ENCODE measurements at places on chromosomes 7 and 10.

GRCh38 chr10:18217577-18217976 lies 77.4 kb downstream of the CACNB2 start:
- no peak for DNase-seq

DNA sequence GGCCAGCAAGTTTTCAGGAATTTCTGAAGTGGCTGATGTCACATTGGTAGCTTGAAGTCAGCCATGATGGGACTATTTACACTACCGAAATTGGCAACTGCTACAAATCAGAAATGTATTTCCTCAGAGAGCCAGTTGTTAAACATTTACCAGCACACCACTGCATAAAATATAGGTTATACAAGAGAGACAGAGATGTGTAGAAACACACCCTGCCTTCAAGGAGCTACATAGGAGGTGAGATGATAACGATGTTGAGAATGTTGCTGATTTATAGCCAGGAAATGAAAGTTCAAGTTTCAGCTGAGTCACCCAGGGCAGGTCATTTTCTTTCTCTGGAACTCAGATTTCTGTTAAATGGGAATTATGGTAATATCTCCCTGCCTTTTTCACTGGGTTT lies 46.0 kb upstream of the TCF7L2 start:
- DNase-seq = no peak

GRCh38 chr7:70257921-70258320 lies 659.6 kb downstream of the AUTS2 start:
- no peak for DNase-seq

- DNase-seq = no peak
These were observed 64.7 kb downstream of the HIPK2 start for GRCh38 chr7:139713061-139713460.

DNA sequence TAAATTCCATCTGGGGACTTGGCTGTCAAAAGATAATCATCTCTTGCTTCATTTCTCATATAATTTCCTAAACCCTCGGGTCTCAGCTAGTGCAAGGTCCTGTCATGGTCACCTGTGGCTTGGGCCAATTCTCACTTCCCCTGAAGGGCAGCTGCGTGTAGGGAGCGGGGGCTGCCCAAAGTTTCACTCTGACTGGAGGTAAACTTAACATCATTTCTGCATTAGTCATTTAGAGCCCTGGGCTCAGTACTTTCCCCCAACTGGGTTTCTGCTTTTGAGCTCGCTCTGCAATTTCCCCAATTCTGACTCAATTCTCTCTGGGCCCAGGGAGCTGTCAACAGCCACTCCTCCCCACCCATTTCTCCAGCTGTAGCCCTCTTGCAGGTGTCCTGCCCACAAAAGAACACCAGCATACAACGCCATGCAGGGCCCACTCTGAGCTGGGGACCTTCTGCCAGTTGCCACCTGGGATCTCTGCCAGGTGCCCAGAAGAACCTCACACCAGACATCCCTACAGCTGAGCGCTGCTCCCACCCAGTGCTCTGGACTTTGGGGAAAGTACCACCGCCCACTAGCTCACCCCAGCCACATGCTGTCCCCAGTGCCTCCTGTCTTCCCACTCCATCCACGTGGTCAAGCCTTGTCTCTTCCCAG lies 37.9 kb downstream of the VOPP1 start:
- peak; percentile 55 for DNase-seq

DNA sequence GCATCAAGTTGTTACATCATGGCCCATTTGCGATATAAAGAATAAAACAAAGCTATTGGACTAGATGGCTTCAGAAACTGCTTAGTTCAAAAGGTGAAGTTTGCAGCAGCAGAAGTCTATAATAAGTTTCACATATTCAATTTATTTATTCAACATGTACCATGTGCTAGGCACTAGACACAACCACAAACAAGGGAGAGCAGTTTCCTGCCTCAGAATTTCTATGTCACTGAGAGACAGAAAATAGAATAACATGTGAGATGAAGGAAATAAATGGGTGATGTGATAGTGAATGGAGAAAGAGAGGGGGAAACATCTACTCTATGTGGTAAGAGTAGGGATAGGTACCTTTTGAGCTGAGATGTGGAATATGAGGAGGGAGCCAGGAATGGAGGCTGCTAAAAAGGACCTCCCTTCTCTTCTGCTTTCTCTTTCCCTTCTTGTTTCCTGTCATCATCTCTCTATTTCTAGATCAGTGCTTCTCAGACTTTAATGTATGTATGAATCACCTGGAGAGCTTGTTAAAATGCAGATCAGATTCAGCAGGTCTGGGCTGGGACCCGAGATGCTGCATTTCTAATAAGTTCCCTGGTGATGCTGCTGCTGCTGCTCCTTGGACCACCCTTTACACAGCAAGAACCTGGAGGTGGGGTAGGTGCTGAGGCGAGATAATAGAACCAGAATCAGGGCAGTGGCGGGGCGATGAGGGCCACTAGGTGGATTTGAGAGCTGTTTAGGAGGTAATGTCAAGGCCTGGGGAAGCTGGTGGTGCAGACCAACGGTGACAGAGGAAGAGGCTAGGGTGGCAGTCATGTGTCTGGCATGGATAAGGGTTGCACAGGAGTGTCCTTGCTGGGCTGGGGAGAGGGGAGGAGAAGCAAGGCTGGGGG lies 13.7 kb upstream of the INMT start:
- no peak for DNase-seq

- DNase-seq = no peak
These were observed 57.5 kb upstream of the CHST15 start for GRCh38 chr10:124150807-124151417.

DNA sequence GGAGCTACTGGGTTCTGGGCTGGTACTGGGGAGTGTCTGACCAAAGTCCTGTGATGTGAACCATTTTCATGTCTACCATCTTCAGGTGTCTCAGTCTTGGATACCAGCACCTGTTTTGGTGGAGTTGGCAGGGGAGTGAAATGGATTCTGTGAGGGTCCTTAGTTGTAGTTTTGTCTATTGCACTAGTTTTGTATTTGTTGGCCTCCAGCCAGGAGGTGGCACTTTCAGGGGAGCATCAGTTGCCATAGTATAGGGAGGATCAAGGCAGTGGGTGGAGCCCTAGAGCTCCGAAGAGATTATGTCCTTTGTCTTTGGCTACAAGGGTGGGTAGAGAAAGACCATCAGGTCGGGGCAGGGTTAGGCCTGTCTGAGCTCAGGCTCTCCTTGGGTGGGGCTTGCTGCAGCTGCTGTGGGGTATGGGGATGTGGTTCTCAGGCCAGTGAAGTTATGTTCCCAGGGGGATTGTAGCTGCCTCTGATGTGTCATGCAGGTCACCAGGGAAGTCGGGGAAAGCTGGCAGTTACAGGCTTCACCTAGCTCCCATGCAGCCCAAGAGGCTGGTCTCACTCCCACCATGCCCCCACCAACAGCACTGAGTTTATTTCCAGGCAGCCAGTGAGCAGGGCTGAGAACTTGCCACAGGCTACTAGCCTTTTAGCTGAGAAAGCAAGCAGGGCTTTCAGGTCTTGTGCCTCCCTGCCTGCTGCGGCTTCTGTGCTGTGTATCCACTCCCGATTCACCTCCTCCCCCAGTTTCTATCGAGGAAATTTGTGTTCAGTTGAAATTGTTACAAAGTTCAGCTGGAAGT lies 153.1 kb downstream of the ZNF365 start:
- no peak for DNase-seq

GRCh38 chr10:102775201-102775934 lies 31.6 kb downstream of the WBP1L start:
- DNase-seq = no peak

GRCh38 chr10:130888493-130888892 lies 423.0 kb downstream of the TCERG1L start:
- no peak for DNase-seq

DNA sequence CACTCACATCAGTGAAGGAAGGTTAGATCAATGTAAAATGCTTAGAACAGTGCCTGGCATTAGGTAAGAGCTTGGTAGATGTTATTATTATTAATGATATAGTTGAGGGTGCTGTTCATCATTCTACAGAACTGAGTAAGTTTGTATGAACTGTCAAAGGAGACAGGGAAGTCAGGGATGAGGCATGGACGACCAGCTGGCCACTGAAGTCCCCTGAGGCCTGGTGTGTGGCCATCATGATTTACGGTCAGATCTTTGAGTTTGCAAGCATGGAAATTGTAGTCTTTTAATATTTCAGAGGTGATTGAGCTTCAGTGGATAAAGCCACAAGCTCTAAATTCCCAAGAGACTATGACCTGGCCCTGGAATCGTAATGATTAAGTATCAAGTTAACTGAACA lies 6.9 kb downstream of the ARMC3 start:
- DNase-seq = no peak

DNA sequence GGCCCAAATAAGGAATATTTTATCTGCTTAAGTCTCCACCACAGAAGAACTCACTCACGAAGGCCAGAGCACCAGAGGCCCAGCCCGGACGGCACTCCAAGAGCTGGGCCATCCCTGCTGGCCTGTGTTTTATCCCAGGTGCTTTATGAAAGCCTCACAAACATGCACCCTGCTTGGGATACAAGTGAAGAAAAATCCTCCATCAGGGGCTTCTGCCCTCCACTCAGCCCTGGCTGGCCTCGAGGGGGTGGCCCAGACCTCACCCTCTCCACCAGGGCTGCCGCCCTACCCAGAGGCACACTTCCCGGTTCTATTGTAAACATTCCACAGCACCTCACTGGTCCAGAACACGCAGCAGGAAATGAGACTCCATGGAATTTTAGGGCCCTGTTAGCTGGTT lies 19.8 kb upstream of the DNAAF5 start:
- DNase-seq = no peak

- peak; percentile 21 for DNase-seq
These were observed 125.9 kb upstream of the NOBOX start for GRCh38 chr7:144529269-144529926.

DNA sequence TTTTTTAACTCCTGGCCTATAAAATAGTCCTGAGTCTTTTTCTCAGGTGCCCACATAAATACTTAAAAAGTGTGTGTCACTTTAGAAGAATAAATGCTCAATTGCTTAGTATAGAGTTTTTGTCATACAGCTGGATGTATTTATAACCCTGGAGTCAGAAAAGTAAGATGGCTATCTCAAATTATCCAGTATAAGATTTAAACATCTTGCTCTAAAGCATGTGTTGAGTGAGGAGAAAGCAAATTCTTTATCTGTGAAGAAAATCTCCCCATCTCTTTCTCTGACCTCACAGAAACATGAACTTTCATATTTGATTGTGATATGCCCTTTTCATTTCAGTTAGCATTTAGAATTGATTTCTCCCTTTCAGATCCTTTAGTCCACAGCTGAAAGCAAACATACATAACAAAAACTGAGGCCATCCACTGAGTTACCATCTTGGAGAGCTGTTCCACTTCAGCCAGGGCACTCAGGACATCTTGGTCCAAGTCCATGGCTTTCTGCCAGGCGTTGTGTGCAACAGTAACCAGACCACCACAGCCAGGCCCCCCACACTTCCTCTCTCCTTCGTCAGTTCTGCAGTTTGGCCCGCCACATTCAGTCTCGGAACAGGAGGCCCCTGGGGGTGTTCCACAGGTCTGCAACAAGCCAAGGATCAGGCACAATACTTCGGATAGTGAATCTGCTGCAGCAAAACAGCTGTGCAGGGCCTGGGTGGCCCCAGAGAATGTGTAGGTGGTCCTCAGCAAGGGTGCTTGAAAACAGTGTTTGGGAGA lies 40.9 kb downstream of the DLD start:
- DNase-seq = no peak
